ENCODE measurements at places on chromosomes 7 and 10. TPM values are rescaled to one million over a fixed set of nuclear protein-coding genes. Genes with fewer than 3 reads are reported as not detected.

Gene HOXA4
- 0.59 TPM for total RNA-seq

Gene SFRP5
- not detected for total RNA-seq

Gene ASIC3
- total RNA-seq: 19.7 TPM

Gene SFTPD
- 0.41 TPM for total RNA-seq

Gene TMEM184A
- 0.12 TPM for total RNA-seq

Gene SLC18A2
- 0.06 TPM for total RNA-seq

Gene CHST15
- total RNA-seq: 0.80 TPM

Gene PTPN20
- total RNA-seq: 0.71 TPM

Gene SLC26A3
- total RNA-seq: not detected

Gene ZNF777
- total RNA-seq: 12.7 TPM

Gene TRIM50
- total RNA-seq: 0.20 TPM

Gene OTUD1
- total RNA-seq: 13.3 TPM

Gene TMEM236
- total RNA-seq: 0.18 TPM

Gene RPS24
- 1,956 TPM for total RNA-seq

Gene PILRB
- 103 TPM for total RNA-seq

Gene HTR5A
- total RNA-seq: not detected

Gene PRRT4
- not detected for total RNA-seq

Gene CYP3A4
- not detected for total RNA-seq

Gene TEX36
- total RNA-seq: not detected

Gene SORBS1
- 2.8 TPM for total RNA-seq

Gene TRIM56
- total RNA-seq: 64.2 TPM

Gene ZFAND2A
- total RNA-seq: 27.6 TPM

Gene C7orf33
- not detected for total RNA-seq

Gene OR2A5
- not detected for total RNA-seq

Gene SEC23IP
- total RNA-seq: 59.5 TPM

Gene DLX5
- total RNA-seq: not detected

Gene PDCD4
- 159 TPM for total RNA-seq
